Right lung (tissue), 10 donors: ENCODE measurements at places on chromosomes 1 and 21. TPM values are rescaled to one million over a fixed set of nuclear protein-coding genes. Genes with fewer than 3 reads are reported as not detected.

Gene HSD11B1
- polyA plus RNA-seq: 5.5 TPM

DNA sequence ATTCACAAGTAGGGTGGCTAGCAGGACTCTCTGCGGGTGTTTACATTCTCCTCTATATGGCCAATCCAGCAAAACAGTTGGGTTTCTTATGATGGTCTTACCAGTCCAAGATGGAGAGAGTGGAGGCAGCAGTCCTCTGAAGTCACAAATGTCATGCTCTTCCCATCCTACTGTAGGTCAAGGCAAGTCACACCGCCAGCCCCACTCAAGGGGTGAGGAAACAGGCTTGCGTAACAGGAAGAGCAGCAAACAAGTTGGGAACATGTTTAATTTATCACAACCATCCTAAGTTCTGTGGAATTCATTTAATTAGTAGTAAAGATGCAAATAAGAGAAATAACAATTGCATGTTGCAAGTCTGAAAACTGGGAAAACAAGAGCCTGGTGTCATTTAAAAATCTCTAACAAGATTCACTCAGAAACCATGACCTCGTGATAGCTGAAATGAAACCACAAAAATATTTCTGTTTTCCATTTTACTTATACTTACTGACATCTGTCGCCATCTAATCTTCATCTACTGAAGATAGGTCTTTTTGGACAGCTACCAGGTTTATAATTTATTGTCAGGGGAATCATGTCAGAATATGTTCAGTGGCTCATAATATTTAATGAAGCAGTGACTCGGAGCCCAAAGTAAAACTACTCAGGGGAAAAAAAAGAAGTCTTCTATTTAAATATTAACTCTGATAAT, 349.1 kb upstream of the FMN2 start:
- DNase-seq: no peak

Gene SERINC2
- 8.0 TPM for polyA plus RNA-seq

- no peak for DNase-seq
Observed at GRCh38 chr1:14842361-14842760, 243.9 kb downstream of the KAZN start.

GRCh38 chr1:25844536-25845337, 14.5 kb downstream of the AUNIP start:
- DNase-seq: no peak
